Kidney capillary endothelial cell (primary cell): ENCODE measurements at places on chromosomes 16 and 17.

GRCh38 chr16:81277541-81278080 lies 37.2 kb upstream of the GAN start:
- no peak for DNase-seq

DNA sequence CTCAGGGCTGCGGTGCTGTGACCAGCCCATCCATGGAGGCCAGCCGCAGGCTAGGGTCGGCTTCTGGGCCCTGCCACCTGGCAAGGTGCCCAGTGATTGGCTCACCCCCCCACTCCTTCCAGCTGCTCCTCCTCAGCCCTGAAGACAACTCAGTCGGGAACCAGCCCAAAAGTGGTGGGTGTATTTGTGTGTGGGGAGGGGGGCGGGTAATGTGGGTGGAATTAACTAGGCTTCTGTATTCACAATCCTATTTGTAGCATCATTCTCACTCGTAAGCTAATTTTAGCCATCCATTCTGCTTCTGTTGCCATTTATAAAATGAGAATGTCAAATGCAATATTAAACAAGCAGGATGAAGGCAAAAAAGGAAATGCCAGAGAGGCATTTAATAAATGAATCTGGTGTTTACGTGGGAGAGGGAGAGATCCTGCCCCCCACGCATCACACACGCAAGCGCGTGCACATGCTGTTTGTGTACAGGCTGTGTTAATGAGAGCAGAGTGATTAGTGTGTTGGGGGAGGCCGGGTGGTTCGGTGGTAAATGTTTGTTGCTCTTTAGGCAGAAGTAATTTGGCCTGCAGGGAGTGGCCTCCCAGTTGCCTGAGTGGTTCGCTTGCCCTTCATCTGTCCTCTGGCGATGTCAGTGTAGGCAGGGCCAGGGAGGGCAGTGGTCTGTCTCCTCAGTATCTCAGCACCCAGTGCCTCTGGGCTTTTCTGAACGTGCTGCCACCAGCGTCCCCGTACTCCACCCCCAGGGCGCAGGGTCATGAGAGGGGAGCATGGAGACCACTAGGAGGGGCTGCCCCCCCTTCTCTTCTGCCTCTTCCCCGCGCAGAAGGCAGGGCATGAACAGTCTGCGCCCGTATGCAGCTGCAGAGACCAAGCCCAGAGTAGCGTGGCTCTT lies 140.1 kb downstream of the CCDC182 start:
- DNase-seq: no peak

DNA sequence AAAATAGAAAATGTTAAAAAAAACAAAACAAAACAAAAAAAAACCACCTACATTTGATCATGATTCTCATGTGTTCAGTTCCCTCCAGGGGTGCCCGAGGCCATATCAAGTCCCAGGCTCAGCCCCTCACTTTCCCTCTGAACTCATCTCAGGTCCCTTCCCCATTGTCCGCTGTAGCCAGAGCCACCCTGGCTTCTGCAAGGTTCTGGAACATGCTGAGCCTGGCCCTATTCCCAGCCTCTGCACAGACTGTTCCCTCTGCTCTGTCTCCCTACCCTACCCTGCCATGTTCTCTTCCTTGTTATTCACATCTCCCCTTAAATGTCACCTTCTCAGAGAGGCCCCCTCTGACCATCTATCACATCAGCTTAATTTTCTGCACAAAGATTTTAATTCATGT lies 46.9 kb downstream of the TK2 start:
- DNase-seq: no peak

DNA sequence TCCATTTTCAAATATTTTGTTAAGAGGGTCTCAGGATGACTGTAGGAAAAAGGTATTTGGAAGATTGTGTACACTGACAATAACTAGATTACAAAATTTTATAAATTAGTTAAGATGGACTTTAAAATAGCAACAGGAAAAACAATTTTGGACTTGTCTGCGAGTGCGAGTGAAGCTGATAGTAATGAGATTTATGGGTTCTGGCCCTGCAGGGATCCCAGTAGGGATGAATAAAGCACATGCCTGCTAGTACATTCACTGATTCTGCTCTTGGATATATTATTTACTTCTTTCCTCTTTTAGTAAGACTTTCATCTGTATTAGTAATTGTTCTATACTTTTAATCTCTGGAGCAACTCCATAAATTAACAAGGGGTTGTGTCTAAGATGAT lies 28.2 kb downstream of the PRKCA start:
- no peak for DNase-seq

DNA sequence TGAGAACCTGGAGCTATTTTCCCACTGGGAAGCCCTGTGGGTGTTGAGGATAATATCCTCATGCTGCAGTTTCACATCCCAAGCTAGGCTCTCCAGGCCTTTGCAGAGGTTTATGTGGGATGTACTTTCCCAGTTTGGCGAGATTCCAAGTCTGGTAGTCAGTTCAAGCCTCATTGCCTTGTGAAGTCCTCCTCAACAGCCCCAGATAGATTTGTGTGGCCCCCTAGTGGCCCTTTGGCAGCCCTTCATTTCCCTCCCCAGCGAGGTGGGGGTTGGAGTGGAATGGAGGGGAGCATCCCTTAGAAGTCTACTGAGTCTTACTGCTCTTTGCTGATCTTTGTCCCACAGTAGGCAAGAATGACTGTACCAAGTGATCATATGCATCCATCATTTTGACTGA lies 137.9 kb downstream of the CDH11 start:
- DNase-seq: peak; percentile 67

DNA sequence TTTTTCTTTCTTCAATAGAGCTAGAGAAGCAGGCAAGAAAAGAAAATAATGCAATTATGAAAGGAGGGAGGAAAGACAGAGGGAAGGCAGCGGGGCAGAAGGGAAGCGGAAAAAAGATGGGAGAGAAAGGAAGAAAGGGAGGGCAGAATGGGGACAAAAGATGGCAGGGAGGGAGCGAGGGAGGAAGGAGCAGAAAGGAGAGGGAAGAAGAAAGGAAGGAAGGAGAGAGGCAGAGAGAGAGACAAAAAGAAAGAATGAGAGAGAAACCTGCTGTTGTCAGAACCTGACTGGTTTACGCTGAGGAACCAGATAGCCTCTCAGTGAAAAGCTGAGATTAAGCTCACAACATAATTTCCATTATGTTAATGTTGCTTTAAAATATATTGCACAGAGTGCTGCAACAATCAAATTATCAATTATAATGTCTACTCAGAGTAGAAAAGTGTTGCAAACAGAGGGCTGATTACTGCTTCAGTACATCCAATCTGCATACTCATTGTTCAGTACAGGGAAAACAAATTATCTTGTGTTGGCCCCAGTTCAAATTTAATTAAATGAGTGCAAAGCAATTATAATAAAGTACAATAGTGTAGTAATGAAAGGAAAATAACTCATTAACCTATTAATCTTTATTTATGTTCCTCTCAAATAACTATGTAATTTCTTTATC lies 32.0 kb upstream of the TOX3 start:
- DNase-seq: no peak

- DNase-seq: no peak
Observed at GRCh38 chr17:14089179-14089578, 19.9 kb downstream of the COX10 start.

DNA sequence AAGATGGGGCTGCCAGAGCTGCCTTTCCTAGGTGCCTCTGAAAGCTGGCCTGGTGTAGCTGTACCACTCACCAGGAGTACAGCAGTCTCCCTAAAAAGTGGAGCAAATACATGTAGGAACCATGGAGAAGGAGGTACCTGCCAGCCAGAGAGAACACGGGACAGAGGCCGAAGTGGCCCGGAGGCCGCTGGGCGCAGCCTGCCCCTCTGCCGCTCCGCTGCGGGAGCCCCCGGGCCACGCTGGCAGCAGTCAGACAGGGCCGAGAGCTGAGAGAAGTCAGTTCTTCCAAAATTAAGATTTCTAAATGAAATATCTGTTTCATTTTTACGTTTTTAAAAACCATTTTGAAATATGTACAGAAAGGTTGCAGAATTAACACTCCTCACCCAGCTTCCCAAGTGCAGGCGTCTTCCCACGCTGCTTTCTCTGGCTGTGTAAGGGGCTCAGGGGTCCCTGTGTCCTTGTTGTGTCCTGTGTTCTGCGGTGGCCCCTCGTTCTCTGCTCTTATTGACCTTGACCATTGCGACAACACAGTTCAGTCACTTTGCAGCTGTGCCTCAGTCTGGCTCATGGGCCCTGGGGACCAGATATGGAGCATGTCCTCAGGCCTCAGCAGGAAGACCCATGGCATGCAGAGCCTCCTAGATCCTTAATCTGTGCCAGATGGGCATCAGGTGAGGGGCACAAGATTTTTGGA lies 5.0 kb downstream of the MAPK8IP3 start:
- DNase-seq: no peak

- no peak for DNase-seq
Observed at GRCh38 chr16:84351630-84352029, 16.7 kb upstream of the ATP2C2 start.

GRCh38 chr16:85935391-85935973 lies 36.5 kb downstream of the IRF8 start:
- DNase-seq: no peak

DNA sequence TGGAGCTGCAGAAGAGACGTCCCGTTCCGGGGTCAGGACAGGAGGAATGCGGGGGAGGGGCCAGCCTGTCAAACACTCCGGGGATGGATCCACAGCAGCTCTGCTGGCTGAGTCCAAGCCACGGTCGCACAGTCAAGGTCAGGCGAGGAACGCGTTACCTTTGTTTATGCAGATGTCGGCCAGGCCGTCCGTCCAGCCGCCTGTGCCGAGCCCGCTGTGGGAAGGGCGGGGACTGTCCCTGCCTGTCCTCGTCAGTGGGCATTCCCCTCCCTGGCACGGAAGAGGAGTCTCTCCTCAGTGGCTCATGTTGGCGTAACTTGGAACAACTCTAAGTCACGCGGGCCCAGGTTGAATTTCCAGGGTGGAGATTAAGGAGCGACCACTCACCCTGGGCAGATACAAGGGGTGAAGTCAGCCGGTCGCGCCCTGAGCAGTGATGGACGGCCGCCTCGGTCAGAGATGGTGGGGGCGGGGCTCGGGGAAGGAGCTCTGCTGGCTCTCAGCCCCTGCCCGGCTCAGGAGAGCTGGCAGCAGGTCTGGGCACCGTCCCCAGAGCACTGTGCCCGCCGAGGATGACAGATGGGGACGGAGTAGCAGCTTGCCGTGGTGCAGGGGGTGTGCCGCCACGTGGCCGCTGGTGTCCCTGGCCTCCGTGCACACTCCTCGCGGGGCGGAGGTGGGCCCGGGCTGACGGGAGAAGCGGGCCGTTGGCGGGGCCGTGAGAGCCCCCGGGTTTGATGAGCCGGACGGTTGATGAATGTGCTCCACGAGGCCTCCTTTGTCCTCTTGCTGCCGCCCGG lies 7.3 kb downstream of the CACNA1H start:
- DNase-seq: no peak

DNA sequence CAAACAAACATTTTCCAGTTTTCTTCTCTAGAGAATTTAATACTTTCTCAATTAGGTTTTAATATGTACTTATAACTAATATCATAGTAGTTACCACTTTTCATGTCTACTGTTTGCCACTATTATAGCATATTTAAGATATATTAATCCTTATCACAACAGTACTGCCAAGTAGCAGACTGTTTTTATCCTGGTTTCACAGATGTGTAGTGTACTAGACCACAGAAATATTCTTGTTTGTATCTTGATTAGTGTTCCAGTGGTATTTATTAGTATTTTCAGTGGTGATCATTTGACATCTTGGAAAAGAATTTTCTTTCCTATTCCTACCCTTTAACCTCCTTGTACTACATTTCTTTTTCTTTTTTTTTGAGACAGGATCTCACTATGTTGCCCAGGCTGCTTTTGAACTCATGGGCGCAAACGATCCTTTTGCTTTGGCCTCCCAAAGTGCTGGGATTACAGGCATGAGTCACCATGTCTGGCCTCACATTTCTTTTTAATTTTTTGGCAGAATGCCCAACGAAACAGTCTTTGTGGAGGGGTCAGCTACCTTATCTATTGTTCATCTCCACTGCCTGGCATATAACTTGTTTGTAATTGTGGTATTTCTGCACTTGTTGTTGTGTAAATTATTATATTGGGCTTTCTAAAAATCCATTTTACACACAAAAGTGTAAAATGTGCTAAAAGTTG lies 27.2 kb downstream of the MAP2K4 start:
- DNase-seq: peak; percentile 13

DNA sequence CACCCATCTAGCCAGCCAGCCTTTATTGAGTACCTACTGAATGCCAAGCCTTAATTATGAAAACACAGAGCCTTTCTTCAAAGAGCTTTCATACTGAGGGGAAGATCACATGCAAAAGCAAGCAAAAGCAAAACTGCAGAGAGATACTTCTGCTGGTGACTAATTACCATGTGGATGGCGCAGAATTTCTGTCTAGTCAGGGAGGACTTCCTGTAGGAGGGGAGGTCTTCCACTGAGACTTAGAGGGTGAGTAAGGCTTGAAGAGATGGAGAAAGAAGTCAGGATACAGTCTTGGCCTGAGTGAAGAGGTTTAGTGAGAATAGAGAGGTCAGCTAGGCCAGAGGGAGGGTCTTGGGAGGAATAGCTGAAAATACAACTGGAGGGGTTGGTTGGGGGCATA lies 53.9 kb upstream of the CCL2 start:
- DNase-seq: no peak
